Suppressor macrophage treated with lipopolysaccharide for 1 hour (primary cell): ENCODE measurements at places on chromosomes 3 and 15.

GRCh38 chr15:27579738-27580137, 519.4 kb downstream of the OCA2 start:
- DNase-seq: no peak

GRCh38 chr3:54079314-54079713, 43.0 kb upstream of the CACNA2D3 start:
- no peak for DNase-seq

- no peak for DNase-seq
Measured at GRCh38 chr3:13851997-13852637, 27.8 kb downstream of the WNT7A start.

DNA sequence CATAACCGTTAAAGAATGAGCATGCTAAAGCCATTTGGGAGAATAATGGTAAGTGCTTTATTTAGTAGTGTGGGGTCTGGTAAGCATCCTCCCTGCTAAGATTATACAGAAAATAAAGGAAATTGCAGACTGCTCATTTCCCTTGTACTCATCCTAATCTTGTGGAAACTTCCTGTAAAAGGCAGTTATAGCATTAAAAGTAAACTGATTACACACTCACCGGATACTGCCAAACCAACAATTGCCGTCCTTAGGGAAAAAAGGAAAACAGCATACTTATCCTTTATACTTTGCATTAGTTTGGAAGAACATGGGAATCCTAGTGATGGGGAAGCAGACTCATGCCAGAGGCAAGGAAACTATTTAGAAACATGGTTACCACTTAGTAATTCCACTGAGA, 5.3 kb upstream of the SPRED1 start:
- no peak for DNase-seq

- DNase-seq: peak; percentile 92
Measured at GRCh38 chr3:36893137-36893557, 51.7 kb downstream of the TRANK1 start.

DNA sequence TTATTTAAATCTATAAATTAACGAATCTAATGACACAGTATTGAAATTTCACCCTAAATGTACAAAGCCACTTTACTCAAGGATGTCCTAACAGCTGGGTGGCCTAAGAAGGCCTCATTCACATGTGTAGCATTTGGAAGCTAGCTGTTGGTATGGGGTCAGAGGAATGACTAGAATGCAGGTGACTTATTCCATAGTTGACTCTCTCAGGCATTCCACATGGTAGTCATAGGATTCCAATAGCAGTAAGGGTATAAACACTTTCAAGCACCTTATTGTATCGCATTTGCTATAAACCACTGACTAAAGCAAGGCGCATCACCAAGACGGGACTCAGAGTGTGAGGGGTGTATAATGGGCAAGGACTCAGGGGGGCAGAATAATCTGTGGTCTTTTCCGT, 294.8 kb upstream of the EPHA3 start:
- DNase-seq: no peak

DNA sequence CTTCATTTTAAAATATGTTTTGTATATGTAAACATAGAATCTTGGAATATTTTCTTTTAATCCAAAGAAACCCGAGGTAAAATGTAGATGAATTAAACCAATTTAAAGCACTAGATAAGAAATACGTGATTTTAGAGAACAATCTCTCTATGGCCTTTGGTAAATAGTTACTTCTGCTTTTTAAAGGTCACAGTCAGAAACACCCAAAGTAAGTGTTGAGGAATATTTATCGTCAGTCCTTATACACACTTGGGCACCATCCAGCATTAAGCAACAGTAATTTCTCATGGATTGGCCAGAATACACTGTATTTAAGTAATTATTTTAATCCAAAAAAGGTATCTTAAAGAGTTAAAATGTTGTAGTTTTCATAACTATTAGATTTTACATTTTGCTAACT, 713.2 kb downstream of the NLGN1 start:
- peak; percentile 42 for DNase-seq

- DNase-seq: no peak
Measured at GRCh38 chr3:25297667-25298585, 130.1 kb upstream of the RARB start.

- DNase-seq: no peak
Measured at GRCh38 chr3:79878708-79879107, 110.9 kb upstream of the ROBO1 start.

DNA sequence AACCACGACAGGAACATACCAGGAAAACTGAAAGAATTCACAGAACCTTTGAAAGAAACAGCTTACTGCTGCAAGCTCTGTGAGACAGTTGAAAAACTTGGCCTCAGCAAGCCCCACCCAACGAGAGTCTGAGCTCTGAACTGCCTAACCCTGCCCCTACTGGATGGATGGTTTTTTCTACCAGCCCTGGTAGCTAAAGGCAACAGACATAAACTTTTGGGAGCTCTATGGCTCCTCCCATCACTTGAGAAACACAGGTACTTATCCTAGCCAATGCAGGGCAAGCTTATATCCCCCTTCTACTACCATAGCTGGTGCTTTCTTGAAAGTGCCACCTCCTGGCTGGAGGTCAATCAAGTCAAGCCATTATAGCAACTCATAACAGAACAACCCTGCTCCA, 471.8 kb downstream of the GRM7 start:
- no peak for DNase-seq

- no peak for DNase-seq
Measured at GRCh38 chr3:66377800-66378199, 123.0 kb downstream of the LRIG1 start.

DNA sequence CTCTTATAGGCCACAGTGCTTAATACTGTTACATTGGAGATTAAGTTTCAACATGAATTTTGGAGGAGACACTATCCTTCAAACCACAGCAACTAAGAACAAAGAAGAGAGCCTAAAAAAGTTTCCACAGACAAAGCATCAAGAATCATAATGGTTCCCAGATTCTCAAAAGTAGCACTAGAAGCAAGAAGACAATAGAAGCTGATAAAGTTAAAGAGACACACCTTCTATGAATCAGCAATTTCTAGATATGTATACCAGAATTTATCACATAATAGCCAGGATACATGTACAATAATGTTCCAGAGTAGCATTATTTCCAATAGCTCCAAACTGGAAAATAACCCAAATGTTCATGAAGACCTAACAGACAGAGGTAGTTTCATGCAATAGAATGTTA, 12.2 kb downstream of the NKIRAS1 start:
- DNase-seq: no peak

DNA sequence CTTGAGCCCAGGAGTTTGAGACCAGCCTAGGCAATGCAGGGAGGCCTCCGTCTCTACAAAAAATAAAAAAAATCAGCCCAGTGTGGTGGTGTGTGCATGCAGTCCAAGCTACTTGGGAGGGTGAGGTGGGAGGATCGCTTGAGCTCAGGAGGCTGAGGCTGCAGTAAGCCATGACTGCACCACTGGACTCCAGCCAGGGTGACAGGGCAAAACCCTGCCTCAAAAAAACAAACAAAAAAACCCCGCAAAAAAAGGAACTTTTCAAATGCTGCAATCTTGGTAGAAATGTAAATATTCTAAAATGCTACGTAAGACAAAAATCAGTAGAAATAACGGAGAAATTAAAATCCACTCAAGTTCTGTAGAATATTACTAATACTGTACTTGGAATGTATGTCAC, 108.1 kb upstream of the MELTF start:
- peak; percentile 89 for DNase-seq

DNA sequence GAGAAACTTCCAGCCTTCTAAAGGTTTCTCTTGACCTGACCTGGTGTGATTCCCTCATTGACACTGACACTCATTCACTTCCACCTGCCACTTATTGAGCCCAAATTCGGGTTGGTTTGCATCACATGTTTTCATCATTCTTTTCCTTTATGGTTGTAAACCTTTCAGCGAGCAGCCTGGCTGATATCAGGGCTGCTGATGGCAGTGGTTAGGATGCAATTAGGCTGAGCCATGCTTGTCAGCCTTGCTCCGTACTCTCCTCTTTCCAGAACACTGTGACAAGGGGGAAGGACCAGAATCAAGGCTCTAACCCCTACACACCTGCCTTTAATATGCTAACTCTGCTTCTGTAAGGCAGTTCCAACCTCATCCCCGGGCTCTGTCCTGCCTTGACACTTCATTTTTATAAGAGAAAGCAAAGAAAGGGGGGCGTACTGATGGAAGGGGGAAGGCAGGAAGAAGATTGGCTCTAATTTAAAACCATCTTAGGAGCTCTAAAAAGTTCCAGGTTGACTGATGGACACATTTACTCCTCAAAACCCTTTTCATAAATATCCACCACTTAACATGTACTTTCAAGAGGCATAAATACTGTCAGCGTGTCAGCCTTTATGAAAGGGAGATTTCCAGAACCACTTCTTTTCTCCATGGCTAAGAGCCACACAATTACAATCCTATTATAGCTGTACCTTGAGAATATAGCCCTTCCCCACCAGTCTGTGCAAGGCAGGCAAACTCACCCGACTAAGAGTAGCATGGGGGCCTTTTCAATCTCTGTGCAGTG, 5.7 kb downstream of the NMNAT3 start:
- no peak for DNase-seq

- DNase-seq: no peak
Measured at GRCh38 chr3:23496165-23496564, 293.0 kb downstream of the UBE2E2 start.

DNA sequence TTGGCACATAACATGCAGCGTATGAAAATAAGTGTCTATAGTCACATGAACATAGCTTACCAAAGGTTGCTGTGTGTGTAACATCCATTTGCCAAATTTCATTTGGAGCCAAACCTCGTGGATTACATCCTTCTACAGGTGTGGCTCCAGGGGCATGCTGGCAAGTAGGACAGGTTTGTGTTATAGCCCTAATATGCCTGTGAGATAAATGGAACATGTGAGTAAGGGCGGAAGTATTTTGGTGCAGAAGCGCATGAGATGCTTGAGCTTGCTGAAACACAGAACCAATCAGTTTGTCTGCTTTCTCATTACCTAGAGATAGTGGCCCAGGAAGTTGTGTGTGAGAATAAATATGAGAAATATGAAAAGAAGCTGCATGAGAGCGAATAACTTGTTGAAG, 21.8 kb upstream of the XCR1 start:
- no peak for DNase-seq

DNA sequence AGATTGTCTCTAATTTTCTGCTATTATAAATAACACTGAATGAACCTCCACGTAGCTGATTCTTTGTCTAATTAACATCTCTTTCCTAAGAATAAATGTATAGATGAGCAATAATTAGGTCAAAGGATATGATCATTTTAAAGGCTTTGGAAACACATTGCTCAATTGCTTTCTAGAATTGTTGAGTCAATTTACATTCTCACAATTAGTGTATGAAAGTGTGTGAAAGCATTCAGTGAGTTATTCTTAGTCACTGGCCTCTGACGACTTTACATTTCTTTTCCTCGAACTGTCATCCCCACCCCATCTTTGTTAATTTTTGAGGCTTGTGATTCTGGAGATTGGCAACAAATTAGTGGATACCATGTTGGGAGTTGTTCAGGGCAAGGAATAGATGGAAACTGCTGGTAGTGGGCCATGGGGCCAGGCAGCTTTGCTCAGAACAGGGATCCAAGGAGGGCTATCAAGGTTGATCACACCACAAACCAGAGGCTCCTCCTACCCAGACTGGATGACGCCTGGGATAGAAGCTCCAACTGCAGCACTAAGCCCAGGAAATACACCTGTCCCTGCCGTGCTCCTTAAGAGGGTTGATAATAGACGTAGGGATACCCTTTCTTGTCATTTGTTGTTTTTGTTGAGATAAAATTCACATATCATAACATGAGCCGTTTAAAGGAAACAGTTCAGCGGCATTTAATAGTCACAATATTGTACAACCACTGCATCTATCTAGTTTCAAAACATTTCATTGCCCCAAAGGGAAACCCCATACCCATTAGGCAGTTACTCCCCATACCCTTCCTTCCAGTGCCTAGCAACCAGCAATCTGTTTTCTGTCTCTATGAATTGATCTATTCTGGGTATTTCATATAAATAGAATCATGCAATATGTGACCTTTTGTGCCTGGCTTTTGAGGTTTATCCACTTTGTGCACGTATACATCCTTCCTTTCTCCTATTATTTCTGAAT, 27.9 kb downstream of the EIF1B start:
- no peak for DNase-seq

DNA sequence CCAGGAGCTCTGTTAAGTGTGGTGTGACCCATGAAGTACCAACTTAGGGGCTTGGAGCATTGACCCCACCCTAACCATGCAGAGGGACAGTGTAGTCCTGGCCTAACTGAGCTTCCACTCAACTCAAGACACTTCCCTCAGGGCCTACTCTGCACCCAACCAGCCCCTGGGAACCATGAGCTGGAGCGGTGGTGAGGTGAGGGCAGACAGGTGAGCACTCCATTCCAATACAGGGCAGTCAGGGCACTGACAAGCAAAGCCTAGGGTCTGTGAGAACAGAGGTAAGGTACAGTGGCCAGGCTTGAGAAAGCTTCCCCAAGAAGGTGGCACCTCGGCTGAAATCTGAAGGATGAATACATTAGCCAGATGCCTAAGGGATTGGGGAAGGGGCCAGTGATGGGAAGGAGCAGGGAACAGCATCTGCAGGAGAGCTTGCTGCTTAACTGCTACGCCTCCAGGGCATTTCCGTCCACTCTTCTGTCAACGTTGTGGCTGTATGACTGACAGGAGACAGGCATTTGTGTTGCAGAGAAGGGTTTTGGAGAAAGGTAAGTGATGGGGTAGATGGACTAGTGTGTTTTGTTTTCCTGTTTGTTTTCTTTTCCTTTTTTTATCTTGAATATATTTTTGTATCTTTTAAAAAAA, 243.5 kb upstream of the TRIM42 start:
- no peak for DNase-seq
